A549 treated with dexamethasone at 1 μM for 4 hours (cell line): ENCODE measurements at places on chromosomes 5 and 9. TPM values are rescaled to one million over a fixed set of nuclear protein-coding genes. Genes with fewer than 3 reads are reported as not detected.

PRRX2 gene
- 5.6 to 11.2 TPM (median 9.4 TPM) in 5 replicates for total RNA-seq

SAXO1 gene
- 0.04 TPM in 1 of 5 replicates, not detected in the others for total RNA-seq

DPM2 gene
- 35.5 to 42.3 TPM (median 41.1 TPM) in 5 replicates for total RNA-seq

PCDHGA3 gene
- 0.02 to 0.05 TPM (median 0.03 TPM) in 4 of 5 replicates, not detected in the other for total RNA-seq

GPR150 gene
- 0.06 to 0.20 TPM (median 0.13 TPM) in 5 replicates for total RNA-seq

TMEM250 gene
- total RNA-seq = 31.0 to 50.8 TPM (median 47.6 TPM) in 5 replicates

GRIN1 gene
- total RNA-seq = 0.16 to 0.41 TPM (median 0.32 TPM) in 5 replicates

LRRC26 gene
- total RNA-seq = 0.19 to 1.5 TPM (median 0.77 TPM) in 5 replicates

ARL14EPL gene
- total RNA-seq = 0.06 to 0.22 TPM (median 0.15 TPM) in 5 replicates

SLC36A2 gene
- total RNA-seq = not detected in 5 replicates

WNK2 gene
- total RNA-seq = 4.6 to 7.9 TPM (median 6.8 TPM) in 5 replicates

PALM2AKAP2 gene
- 0.14 to 0.51 TPM (median 0.29 TPM) in 5 replicates for total RNA-seq

ARHGEF37 gene
- 2.1 to 2.7 TPM (median 2.5 TPM) in 5 replicates for total RNA-seq

LTC4S gene
- 0.18 to 0.27 TPM (median 0.21 TPM) in 4 of 5 replicates, not detected in the other for total RNA-seq

INSYN2B gene
- 0.13 to 0.20 TPM (median 0.16 TPM) in 5 replicates for total RNA-seq

PRDM9 gene
- total RNA-seq = not detected in 5 replicates

GLDC gene
- total RNA-seq = 12.0 to 14.9 TPM (median 13.9 TPM) in 5 replicates

SHROOM1 gene
- total RNA-seq = 7.7 to 9.5 TPM (median 9.0 TPM) in 5 replicates

MPDZ gene
- 9.5 to 13.9 TPM (median 11.4 TPM) in 5 replicates for total RNA-seq

LCN2 gene
- 2.8 to 7.2 TPM (median 3.2 TPM) in 5 replicates for total RNA-seq

ISL1 gene
- 0.05 to 0.06 TPM (median 0.05 TPM) in 4 of 5 replicates, not detected in the other for total RNA-seq

AQP7 gene
- 0.14 to 0.67 TPM (median 0.33 TPM) in 5 replicates for total RNA-seq

GABRA1 gene
- not detected in 5 replicates for total RNA-seq

FOXD4L5 gene
- 0.04 to 0.05 TPM (median 0.05 TPM) in 3 of 5 replicates, not detected in the others for total RNA-seq

CREB3 gene
- 52.5 to 59.5 TPM (median 55.6 TPM) in 5 replicates for total RNA-seq
